ENCODE measurements at places on chromosomes 5 and 9.

GRCh38 chr5:169636477-169637084, 494 bp upstream of the DOCK2 start:
- ATAC-seq: no peak

- ATAC-seq: no peak
These were observed 191.2 kb downstream of the FAM170A start for GRCh38 chr5:119820608-119821007.

- no peak for ATAC-seq
These were observed 66.6 kb downstream of the ANGPTL2 start for GRCh38 chr9:127055745-127056402.

DNA sequence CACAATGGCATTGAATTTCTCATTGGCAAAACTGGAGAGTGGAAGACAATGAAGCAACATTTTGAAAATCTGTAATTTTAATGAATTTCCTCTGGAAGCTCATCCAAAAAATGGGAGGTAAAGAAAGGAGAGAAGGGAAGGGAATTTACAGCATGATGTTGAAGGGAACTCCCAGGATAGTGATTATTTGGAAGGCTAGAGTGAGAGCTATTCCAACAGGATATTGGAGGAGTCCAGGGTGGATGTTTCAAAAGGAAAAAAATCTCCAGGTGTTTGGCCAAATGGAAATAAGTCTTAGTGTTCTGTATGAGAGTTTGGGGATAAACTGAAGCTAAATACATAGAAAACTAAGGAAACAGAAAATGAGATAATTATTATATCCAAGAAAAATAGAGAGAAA, 106.2 kb downstream of the IZUMO3 start:
- no peak for ATAC-seq

GRCh38 chr9:105850852-105851500, 156.6 kb downstream of the TMEM38B start:
- ATAC-seq: no peak

- ATAC-seq: no peak
These were observed 366.8 kb downstream of the CYLC2 start for GRCh38 chr9:103361906-103362305.

DNA sequence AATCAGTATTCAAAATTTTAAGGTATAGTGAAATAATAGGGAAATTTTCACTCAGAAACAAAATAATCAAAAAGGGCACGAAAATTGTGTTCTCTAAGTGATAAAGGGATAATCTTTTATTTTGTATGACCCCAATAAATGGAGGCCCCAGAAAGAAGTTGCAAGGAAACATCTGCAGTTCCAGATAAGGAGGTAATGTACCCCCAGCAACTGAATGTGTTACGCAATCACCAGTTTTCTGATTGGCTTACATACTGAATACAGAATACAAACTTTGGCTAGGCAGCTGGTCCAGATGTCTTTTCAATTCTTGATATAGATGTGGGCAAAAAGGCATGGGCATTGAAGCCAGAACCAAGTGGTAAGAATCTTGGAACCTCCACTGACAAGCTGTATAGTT, 1.7 kb upstream of the TOPORS start:
- no peak for ATAC-seq

GRCh38 chr5:131968396-131968954, 23.0 kb upstream of the MEIKIN start:
- ATAC-seq: no peak

GRCh38 chr5:55286411-55286933, 21.0 kb downstream of the DHX29 start:
- ATAC-seq: no peak

- no peak for ATAC-seq
These were observed 395.6 kb upstream of the TLE4 start for GRCh38 chr9:79176014-79176697.

GRCh38 chr5:152142840-152143469, 218.3 kb upstream of the GLRA1 start:
- ATAC-seq: peak; percentile 52

DNA sequence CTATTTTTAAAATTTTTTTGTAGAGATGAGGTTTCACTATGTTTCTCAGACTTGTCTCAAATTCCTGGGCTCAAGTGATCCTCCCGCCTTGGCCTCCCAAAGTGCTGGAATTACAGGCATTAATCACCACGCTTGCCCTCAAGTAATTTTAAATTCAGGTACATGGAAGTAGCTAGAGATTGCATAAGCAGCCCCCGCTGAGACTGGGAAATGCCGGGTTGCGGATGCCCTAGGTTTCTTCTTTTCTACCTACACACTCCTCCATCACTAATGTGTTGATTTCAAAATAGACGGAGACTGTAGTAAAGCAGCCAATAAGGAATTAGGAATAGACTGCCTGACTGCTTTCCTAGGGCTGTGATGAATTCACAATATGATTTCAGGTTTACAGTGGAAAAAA, 202.4 kb downstream of the FANCC start:
- no peak for ATAC-seq

- ATAC-seq: no peak
These were observed 14.3 kb downstream of the DIPK1B start for GRCh38 chr9:136726631-136727191.

DNA sequence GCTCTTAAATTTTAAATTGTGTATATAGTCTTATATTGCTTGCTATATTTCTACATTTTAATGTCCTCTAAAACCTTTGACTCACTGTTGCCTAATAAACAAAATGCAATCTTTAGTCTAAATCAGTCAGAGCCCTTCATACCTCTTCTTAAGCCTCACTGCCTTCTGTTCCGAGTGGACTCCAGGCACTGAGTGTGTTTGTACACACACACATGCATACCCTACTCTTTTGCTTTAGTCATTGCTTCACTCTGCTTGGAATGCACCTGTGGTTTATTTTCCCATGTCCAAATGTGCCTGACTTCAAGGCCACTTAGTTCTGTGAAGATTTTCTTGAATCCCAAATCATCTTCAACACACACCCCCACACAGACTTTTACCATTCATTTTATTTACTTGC, 60.9 kb downstream of the SLC12A2 start:
- no peak for ATAC-seq

DNA sequence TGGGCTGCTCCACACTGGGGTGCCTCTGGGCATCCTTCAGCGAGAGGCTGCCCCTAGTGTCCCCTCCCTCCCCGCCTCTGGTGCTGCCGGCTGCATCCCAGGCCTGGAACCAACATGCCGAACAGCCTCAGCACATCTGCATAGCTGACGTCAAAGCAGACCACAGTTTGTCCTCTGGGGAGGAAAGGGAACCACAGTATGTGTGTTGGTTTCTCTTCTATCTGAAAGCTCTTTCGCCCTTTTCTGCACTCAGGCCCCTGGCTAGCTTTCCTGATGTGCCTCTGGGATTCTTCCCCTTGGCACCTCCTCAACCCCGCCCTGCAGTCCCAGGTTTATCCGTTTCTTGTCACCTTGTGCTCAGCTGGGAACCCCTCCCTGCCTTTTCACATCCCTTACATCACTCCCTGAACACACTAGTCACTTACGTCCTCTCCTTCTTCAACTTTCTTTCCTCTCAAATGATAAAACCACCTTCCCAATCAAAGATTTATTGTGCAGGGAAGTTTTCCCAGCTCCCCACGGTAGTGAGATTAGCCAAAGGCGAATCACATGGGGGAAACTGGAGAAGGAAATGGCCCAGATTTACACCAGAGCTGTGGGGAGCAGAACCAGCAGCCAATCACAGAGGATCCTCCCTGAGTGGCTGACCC, 35.5 kb upstream of the B4GALT1 start:
- no peak for ATAC-seq

DNA sequence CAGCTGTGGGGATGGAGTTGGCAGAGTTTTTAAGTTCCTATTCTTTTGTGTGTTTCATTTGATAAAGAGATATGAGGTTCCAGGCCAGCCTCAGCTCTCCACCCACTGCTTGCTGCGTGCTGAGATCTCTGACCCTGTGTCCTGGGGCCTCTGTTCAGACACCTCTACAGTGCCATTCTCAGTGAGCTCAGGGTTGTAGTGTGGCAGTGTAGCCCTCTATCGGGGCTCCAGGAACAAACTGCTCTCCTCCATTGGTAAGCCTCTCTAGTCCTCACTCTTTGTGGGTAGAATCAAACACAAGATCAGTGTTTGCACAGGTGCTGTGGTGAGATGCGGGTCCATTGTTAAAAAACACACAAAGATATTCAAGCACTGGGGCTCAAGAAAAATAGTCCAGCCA, 386.6 kb upstream of the RPS23 start:
- no peak for ATAC-seq

GRCh38 chr9:13529321-13530104, 250.0 kb upstream of the MPDZ start:
- no peak for ATAC-seq

- ATAC-seq: no peak
These were observed 3.2 kb downstream of the RAB24 start for GRCh38 chr5:177300236-177300880.

- ATAC-seq: no peak
These were observed 842 bp downstream of the MUSK start for GRCh38 chr9:110669433-110669832.

DNA sequence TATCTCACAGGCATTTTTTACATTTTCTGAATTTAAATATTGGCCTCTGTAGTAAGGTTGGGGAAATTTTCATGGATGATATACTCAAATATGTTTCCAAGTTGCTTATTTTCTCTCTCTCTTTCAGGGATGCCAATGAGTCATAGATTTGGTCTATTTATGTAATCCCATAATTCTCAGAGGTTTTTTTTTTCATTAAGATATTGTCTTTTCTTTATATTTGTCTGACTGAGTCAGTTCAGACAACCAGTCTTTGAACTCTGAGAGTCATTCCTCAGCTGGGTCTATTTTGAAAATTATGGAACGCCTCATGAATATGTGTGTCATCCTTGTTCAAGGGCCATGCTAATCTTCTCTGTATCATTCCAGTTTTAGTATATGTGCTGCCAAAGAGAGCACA, 223.2 kb downstream of the PCSK1 start:
- ATAC-seq: no peak

DNA sequence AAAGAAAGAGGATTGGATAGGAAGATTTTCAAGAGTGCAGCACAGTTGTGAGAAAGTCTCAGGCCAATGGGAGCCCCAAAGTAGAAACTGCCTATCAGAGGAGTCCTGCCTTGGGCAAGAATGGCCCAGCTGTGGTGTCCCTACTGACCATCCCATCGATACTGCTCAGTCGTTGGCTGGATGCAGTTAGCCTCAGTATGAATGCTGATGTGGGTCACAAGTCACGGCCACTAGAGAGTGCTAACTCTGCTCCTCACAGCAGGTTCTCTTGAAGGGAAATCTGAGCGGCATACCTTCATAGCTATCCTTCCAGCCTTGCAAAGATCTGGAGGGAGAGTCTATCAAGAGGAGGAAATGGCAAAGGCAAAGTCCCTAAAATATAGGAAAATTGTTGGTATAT, 11.6 kb upstream of the CETN3 start:
- no peak for ATAC-seq

DNA sequence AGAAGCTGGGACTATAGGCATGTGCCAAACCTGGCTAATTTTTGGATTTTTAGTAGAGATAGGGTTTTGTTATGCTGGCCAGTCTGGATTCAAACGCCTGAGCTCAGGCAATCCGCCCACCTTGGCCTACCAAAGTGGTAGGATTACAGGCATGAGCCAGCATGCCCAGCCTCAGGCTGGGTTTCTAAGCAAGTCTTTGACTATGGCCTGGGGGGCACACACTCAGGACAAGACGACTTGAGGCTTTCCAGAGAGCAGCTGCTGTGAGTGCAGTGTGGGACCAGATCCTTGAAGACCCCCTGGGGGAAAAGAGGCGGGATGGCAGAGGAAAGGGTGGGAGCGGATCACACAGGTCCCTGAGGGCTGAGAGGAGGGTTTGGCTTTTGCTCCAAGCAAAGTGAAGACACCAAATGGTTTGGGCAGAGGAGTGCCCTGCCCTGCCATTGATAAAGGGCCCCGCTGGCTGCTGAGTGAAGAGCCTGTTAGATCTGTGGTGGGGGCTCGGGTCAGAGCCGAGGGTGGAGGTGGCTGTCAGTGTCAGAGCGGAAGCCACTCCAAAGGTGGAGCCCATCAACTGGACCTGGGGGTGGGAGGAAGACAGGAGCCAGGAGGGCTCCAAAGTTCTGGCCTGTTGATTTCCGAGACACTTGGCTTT, 46.8 kb upstream of the FUBP3 start:
- no peak for ATAC-seq

DNA sequence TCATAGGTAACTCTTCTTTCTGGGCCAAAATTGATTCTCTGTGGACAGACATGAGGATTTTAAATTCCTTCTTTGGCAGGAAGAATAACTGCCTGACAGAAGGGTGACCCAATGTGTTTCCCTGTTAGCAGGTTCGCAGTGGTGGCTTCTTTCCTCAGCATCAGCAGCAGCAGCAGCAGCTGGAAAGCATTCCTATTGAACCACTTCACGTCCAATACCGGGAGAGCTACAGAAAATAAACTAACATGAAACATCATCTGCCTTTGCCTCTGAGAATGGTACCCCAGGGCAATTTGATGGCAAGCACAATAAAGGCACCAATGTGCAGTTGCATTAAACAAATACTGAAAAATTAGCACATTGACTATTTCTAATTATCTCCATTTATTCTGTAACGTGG, 214.5 kb downstream of the TMEM167A start:
- ATAC-seq: peak; percentile 48

DNA sequence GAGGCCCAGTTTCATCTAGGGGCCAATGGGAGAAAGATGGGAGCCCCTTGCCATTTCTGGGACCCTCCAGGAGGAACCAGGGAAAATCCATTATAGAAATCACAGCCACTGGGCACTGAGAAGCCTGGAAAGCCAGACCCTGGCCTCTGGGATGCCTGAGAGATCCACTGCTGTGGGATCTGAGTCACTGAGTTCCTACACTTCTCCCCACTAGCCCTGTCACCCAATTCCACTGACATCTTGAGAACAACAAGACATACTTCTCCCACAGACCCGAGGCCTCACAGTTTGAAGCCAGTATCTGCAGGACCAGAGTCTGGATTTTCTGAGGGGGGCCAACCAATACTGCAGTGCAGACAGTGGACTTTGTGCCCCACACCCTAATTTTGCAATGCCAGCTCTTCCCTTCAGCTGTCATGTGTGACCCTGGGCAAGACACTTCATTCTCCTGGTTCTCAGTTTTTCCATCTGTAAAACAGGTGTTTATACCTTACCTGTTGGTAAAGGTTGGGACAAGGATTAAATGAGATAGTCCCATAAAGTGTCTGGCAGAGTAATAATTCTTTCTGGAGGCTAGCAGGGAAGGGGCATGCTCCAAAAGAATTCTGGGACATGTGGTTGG, 46.5 kb downstream of the CXXC5 start:
- no peak for ATAC-seq

Data from motor neuron (in vitro differentiated cells).